ENCODE measurements at places on chromosomes 2 and 18.

GRCh38 chr2:170076189-170076588, 101.8 kb upstream of the MYO3B start:
- no peak for DNase-seq

DNA sequence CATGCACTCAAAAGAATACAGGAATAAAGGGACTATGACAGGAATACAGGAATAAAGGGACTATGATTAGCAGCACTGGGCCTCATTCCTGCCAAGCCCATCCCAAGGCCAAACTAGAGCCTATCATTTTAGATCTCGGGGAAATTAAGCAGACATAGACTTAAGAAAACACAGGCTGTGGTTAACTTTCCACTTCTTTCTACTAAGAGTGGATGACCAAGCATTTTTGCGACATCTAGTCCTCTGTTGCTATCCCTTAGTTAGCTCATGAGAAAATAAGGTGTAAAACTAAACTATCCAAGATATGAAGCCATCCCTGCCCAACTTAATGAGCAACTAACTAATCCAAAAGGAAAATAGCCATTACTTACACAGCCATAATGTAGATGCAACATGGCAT, 5.9 kb downstream of the LYPD1 start:
- DNase-seq: no peak

- DNase-seq: no peak
Measured at GRCh38 chr2:192030289-192030688, 164.4 kb downstream of the TMEFF2 start.

DNA sequence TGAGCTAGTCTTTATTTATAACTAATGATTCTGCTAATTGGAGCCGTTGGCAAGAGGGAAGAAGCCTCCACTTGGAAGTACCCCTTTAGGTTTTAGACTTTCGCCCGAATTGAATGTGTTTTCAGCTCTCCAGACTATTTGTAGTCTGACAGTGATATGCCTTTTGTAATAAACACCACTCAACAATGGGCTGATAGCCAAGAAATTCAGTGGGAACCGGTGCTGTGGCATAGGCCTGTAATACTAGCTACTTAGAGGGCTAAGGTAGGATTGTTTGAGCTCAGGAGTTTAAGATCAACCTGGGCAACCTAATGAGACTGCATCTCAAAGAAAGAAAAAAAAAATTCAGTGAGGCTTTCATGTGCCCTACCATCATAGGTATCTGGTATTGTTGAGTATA, 13.6 kb upstream of the ZSCAN30 start:
- no peak for DNase-seq

GRCh38 chr2:110865188-110865587, 132.8 kb downstream of the ACOXL start:
- DNase-seq: no peak

DNA sequence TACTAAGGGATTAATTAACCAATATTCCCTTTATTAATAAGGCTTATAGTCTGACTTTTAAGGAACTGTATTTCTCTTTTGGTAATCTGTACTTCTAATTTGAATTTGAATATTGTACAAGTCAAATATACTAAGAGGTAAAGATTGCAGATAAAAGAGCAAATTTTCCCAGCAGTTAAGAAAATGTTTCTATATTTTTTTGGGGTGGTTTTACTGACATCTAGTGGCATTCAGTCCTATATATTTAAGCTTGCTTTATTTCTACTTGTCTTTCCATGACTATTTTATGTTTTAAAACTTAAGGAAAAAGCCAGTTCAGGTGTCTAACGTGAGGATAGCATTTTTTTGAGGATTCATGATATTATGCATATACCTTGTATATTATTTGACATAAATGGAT, 41.6 kb downstream of the TDRD15 start:
- DNase-seq: no peak

DNA sequence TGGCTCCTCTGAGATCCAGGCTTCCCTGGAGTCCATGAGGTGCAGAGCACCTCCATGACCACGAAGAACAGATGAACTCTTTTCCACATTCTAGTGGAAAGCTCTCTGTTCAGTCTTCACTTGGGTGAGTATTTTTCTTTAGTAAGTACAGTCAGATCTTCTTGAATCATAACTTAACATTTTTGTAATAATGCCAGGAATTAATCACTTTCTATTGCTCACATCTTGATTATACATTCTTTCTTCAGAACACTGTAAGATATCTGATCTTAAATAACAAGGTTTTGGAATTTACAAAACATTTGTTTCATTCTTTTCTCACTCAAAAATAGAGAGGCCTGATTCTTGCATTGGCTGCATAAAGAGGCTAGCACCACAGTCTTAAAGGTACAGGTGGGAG, 45.4 kb upstream of the RND3 start:
- no peak for DNase-seq

GRCh38 chr18:11392980-11393885, 216.2 kb upstream of the SLC35G4 start:
- DNase-seq: peak; percentile 13

- DNase-seq: no peak
Measured at GRCh38 chr2:232339121-232340081, 39.1 kb upstream of the ALPP start.

- no peak for DNase-seq
Measured at GRCh38 chr18:59681521-59682004, 15.7 kb downstream of the CCBE1 start.
